ENCODE measurements at places on chromosomes 12 and 14.
A peak's percentile ranks its signal among the peaks of the same experiment; 100 is the strongest.

- DNase-seq, result peak; percentile 68
These were observed 644 bp upstream of the SRGAP1 start for GRCh38 chr12:63843721-63844390.

- no peak for DNase-seq
These were observed 945.8 kb downstream of the DIO2 start for GRCh38 chr14:79265366-79265946.

DNA sequence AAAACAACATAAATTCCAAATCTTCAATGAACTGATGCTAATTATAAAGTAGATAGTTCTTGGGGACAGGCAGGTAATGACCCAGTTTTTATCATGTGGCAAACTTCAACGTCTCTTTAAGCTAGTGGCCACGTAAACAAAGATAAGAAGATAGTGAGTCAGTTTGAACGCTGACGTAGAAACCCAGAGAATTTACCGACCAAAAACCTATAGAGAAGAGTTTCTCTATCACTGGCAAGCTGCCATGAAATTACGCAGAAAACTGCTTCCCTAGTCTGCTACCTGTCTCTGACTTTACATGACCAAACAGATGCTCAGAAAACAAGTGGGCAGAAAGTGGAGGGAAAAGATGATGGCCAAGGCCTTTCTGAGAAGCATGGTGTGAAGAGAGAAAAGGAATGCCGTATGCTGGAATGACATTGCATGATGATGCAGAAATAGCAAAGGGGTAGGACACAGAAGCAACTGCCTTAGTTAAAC lies 136.3 kb downstream of the ITPR2 start:
- no peak for DNase-seq

- no peak for DNase-seq
These were observed 224.9 kb downstream of the NPAS3 start for GRCh38 chr14:33163600-33163999.

GRCh38 chr12:113996026-113996425 lies 29.9 kb upstream of the RBM19 start:
- DNase-seq, result peak; percentile 50

DNA sequence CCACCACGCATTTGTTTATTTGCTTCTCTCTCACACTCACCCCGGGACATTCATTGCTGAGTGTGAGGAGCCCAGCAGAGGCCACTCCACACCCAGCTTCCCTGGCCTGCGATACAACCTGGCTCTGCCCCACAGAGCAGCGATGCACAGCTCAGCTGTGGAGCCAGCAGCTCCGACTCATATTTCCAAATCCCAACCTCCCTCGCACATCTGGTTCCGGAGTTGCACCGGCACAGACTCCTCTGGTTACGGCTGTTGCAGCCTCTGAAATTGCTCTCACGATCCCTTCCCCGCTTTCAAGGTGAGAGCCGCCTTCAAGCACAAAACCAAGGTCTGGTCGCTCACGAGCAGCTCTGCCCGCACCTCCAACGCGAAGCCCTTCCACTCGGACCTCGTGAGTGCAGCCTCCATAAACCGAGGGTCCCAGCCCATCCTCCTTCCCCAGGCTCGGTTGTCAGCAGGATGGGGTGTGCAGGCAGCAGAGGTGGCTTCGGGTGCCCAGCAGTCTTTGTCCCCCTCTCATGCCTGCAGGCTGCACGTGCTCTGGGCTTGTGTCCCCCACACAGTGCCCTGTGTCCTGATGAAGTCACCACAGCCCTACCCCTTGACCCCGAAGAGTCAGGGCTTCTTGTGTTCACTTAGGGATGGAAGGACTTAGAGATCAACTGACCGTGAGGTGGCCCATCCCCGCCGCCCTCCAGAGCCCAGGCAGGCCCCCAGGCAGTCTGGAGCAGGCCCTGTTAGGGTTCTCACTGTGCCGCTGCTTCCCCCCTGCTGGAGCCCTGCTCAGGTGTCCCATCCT lies 184.3 kb downstream of the ADGRD1 start:
- no peak for DNase-seq

DNA sequence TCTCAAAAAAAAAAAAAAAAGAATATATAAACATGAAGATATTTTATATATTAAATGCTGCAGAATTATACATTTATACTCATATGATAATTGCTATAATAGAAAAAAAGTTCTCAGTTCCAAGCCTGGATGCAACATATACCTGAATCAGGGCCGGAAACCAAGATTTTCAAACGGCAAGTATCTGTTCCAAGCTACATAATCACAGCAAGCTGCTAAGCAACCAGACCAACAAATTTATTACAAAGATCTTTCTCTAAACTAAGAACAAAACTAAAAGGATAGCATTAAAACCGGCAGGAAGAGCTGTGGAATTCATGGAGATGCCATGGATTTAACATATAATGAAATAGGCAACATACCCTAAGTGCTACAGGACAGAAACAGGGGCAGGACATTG lies 7.1 kb downstream of the RACGAP1 start:
- DNase-seq, result no peak

DNA sequence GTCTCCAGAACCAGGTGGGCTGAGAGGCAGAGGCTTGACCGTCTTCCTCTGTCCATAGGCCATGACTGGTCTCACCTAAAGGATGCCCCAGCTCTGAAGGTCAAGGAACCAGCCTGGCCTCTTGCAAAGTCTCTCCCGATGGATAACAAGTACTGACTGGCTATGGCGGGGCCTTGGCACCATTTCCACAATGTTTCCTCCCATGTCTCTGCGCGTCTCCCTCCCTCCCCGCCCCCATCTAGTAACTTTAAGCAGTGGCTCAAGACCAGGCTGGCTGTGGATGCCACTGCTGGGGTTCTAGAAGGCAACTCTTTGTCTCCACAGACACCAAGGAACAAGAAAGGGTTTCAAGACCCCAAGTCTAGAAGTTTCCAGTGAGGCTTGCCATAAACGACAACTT lies 275.5 kb downstream of the DPF3 start:
- DNase-seq, result no peak

GRCh38 chr14:23697680-23698079 lies 61.5 kb downstream of the DHRS2 start:
- DNase-seq, result no peak
